Motor neuron (in vitro differentiated cells): ENCODE measurements at places on chromosomes 16 and 17. TPM values are rescaled to one million over a fixed set of nuclear protein-coding genes. Genes with fewer than 3 reads are reported as not detected.

- no peak for ATAC-seq
Observed at GRCh38 chr16:66335704-66336329, 30.7 kb upstream of the CDH5 start.

- ATAC-seq = peak; percentile 26
Observed at GRCh38 chr16:50902457-50902856, 160.6 kb downstream of the CYLD start.

DNA sequence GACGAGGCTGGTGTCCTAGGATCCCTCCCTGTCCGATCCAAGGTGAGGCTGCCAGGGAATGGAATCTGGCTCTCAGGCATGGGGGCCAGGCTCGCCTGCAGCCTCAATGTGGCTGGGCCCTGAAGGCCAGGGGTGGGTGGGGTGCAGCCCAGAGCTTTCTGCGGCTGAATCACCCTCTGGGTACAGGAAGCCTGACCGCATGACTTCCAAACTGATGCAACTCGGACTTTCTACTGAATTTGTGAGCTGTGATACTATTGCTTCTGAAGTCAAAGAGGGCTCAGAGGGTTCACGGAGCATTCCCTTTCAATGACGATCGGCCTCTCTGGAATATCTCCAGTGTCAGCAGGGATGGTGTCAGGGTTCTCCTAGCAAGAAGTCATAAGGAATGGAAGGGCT, 123.7 kb downstream of the METRNL start:
- no peak for ATAC-seq

The TERB1 gene
- 0.09 TPM in 1 of 2 replicates, not detected in the other for total RNA-seq

GRCh38 chr17:27236717-27237315, 57.1 kb upstream of the WSB1 start:
- ATAC-seq = peak; percentile 69

DNA sequence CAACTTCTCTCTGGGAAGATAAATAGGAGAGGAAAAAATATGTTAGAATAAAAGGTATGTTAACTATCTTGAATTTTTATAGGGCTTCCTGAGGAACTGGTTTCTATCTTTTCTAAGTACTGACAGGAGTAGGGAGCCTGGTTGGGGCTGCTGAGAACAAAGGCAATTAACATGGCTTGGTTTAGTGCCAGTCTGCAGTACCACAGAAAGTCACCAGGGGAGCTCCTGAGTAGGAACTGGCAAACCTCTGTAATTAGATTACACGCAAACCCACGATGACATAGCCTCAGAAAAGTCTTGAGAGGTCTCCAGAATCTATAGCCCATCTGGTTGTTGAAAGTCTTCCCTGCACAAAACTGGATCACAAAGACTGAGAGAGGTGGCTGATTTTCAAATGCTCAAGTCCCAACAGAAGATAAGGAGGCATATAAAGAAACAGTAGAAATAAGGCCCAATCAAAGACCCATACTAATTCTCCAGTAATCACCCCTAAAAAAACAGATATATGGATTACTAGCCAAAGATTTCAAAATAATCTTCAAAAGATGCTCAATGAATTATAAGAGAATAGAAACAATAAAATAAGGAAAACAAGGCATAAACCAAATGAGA, 11.7 kb upstream of the CNTNAP4 start:
- no peak for ATAC-seq

GRCh38 chr16:65070831-65071432, 50.9 kb downstream of the CDH11 start:
- peak; percentile 91 for ATAC-seq
